ENCODE measurements at places on chromosomes 6 and 20.

DNA sequence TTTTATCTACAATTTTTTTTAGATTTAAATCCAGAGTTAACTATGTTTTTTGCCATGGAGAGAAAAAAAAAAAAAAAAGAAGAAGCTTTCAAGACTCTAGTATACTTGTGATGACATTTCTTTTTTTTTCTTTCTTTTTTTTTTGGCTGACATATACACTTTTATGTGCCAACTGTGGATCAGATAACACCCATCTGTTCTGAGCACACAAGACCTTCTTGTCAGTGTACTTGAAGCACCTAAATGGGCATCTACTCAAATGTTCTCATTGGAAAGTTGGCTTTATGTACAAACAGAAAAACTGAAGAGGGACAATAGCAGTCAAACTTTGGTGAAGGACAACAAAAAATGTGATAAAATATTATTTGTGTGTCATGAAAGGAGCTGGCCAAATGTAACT lies 904.5 kb downstream of the GRIK2 start:
- no peak for DNase-seq

- DNase-seq = no peak
Observed at GRCh38 chr6:131952886-131953509, 1.8 kb upstream of the CCN2 start.

DNA sequence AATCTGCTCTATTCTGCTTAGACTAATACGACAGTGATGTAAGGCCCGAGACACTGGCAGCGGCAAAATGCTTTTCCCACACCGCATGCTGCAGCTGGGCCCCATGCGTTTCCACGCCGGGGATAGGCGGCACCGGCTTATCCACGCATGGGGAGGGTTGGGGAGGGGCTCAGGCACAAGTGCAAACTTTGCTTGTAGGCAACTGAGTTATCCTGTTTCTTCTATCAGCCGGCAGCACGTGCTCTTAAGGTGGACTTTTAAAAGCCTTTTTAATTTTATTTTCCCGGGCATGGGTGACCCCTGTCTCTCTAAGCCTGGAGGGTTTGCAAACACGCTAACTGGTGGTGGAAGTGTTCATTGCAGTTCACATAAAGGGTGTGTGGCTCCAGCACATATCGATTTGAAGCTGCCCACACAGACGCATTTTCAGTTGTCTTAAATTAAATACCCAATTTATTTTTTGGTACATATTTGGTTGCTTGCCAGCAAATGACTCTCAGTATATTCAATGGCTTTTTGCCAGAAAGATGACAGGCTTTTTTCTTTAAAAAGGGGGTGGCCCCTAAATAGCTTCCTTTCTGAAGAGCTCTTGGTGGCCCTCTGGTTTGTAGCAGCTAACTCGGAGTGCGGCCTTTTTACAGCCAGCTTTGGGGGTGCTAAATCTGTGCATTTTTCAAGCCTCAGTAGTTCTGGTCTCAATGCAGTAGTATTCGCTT lies 561.8 kb upstream of the AGPAT4 start:
- DNase-seq = no peak

GRCh38 chr6:5556011-5556410 lies 294.7 kb downstream of the FARS2 start:
- no peak for DNase-seq

- DNase-seq = no peak
Observed at GRCh38 chr20:5535125-5535756, 215.0 kb upstream of the SHLD1 start.

DNA sequence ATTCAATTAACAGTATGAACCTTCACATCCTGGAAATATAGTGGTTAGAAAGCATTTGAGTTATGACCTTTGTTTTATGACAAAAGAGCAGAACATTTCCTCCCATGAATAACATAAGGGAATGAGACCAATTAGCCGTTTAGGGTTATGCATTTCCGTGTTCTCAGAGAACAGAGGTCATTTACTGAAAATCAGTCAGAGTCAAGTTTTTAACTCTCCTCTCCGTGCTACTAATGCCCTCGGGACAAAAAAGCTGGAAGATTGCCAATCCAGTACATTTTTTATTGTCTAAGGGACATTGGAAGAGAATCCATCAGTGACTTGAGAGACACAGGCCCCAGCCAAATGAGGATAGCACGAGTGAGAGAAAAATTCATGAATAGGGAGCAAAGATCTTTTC lies 632.7 kb downstream of the RFPL4B start:
- no peak for DNase-seq

DNA sequence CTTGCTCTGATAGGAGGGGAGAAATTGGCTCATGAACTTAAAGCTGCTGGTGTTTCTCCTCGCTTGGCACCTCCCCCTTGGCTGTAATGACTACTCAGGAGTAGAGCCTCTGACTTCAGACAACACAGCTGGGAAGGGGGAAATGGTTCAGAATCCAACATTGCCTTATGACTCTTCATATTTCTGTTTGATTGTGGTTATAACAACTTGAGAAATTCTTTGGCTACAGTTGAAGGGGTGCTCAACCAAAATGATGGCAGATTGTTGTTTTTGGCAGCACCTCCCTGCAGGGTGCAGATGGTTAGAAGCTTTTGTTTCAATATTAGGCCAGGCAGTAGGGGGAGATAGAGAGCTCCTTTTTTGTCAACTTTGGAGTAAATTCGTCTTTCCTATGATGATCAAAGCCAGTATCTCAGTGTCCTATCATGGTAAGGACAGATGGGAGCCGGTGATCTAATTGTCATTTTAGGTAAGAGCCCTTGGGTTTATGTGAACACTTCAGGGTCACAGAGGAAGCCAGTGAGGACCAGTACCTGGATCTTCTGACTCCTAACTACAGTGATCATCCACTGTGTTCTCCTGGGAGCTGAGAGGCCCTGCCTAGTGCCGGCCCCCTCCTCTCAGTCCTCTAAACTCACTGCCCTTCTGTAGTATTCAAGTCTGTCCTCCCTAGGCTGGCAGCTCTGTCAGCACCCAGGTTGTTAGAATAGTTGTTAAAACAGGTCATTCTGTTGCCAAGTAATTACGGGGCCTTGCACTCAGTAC lies 39.9 kb downstream of the RPRD1B start:
- no peak for DNase-seq

DNA sequence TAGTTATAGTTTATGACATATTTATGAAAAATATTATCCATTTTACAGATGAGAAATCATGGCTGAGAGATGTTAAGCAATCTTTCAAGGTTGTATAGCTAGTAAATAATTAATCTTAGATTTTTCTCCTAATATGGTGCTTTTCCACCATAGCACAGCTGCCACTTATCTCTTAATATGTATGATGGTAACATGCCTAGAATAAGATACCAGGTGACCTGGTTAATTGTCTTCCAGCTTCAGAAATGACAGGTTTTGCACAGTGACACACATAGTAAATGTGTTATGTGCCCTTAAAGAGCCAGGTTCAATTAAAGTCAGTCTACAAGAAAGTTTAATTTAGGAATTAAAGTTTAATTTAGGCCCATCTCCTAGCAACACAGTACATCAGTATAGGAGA lies 14.8 kb downstream of the TUBB2A start:
- no peak for DNase-seq

DNA sequence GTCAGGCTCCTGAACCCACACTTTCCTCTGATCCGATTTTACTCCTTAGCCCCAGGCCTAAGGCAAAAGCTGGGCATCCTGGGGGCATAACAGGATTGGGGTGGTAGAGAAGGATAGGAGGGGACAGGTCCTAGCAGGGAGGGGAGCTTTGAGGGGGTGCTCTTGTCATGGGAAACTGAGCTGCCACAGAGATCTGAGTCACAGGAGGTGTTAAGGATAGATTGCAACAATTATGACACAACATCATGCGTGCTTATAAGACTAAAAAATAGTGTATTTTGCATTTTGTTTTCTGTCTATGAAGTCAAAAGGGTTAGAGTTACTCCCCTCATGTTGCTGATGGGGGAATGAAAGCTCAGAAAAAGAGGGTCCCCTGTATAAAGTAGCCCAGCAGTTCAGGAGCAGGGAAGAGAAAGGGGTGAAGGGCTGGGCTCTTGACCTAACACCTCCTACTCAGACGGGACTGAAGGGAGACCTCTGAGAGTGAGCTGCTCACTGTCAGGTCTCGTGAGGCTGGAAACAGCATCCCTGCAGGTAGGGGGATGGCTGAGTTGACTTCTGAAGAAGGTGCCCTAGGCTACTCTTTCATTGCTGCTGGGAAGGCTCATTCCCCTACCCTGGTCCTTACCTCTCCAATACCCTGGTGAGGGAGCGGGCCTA lies 2.0 kb downstream of the GLP1R start:
- DNase-seq = no peak

DNA sequence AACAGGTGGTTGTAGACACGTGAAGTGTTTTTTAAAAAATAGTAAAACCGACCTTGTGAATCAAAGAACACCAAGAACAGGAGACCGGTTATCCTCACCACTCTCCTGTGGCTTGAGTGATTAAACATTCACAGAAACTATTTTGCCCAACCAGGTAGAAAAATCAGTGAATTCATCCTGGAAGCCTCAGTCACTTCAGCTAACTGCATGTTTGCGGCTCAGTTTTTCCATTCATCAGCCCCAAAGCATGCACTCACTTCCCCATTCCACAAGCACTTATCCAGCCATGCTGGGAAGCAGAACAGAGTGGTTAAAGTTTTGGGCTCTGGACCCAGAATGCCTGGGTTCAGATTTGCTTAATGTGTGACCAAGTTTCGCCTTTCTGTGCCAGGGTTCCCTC lies 2.4 kb downstream of the LRRN4 start:
- DNase-seq = no peak

GRCh38 chr20:42370075-42370474 lies 751.9 kb upstream of the CHD6 start:
- no peak for DNase-seq

DNA sequence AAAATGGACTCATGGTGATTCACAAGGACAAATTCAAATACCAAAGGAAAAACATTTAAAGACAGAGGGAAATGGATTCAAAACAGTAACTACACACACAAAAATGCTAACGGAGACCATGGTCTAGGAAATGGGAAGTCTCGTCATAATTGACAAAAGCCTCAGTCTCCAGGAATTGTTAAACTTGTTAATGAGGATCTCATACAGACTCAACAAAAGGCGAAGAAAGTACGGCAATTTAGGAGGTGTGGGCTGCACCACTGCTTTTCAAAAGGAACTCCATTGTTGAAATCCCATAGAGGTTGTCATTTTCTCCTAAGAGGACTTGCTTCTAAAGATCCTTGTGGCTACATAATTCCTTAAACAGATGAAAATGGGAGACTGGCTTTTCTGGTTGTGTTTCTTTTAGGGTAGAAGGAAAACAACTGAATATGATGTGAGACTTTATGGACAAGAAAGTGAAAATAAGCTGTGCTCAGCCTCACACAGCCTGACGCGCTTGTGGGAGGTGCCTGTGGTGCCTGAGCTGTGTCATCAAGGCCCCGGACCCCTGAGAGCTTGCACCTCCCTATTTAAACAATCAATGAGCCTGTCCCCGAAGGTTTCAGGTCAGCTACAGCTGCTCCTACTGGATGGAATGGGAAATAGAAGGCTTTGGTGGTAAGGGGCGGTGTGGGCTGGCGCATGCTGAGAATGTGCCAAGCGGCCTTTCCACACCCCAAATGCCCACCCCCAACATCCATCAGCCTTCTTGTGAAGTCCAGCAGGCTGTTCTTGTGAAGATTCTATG lies 2.5 kb upstream of the CLDN20 start:
- DNase-seq = no peak

DNA sequence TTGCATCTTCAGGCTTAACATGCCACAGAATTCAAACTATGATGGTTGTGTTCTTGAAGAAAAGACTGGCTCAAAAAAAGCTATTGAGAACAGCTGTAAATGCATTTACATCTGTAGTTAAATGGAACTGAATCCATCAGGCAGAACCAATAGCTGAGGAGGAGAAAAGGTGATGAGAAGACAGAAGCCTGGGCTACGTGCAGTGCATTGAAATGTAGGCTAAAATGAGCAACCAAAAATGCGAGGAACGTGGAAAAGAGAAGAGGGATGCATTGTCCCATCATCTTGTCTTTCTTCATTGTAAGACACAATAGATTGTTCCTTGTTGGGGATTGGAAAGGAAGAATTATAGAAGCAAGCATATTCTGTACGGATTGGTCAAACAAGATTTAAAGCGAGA lies 13.8 kb upstream of the HDDC2 start:
- DNase-seq = no peak

DNA sequence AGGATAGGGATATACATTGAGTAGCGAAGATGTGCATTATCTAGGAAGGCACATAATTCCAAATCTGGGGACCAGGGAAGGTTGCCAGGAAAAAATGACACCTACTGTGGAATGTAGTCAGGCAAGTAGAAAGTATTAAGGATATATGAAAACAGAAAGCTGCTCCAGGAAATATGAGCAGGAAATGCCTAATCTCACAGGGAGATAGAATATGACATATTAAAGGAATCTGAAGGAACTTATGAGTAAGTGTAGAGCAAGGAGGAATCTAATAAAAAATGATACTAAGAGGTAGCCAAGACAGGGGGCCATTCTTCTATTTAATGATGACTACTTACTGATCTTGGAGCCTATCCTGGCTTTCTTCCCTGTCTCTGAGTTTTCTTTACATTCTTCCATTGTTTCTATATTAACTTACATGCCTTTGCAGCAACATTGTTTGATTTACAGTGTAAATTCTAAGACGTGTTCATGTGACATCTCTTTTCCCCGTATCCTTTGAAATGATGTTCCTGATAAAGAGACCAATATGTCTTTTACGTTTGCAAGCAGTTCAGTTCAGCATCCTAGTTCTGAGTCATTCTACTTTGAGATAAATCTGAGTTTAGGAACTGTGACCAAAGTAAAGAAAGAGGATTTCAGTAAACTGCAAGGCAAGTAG lies 58.6 kb downstream of the TINAG start:
- DNase-seq = no peak

DNA sequence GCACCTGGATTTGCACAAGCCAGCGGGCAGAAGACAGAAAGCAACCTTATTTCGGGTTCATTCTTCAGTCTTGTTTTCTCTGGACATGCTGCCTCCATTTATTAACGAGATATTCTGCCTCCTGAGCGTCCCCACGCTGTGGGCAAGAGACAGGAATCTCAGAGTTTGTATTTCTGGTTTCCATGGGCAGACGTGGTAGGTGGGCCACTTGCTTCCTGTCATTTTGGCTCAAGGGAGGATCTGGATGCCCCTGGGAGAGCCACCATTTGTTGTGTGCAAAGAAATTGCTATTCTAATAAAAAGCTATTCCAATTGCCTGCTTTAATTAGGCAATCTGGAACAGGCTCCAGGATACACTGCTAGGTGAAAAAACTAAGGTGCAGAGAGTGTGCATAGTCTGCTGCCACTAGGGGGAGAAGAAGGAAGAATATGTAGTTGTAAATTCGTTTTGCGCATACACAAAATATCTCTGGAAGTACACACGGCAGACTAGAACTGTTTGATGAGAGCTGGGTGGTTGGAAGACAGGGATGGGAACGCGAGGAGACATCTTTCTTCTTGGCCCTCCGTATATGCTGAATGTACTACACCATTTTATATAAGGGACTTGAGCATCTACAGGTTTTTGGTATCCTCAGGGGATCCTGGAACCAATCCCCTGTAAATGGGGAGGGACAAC lies 30.1 kb upstream of the SLC16A10 start:
- DNase-seq = no peak

- no peak for DNase-seq
Observed at GRCh38 chr6:158002951-158003853, 21.5 kb downstream of the SYNJ2 start.

- no peak for DNase-seq
Observed at GRCh38 chr6:34359418-34360158, 32.9 kb downstream of the NUDT3 start.

All from activated T-cell treated with anti-CD3 and anti-CD28 coated beads for 1 hour (primary cell).